COLO829 (cell line): ENCODE measurements at places on chromosomes 6 and 20.
A peak's percentile ranks its signal among the peaks of the same experiment; 100 is the strongest.

DNA sequence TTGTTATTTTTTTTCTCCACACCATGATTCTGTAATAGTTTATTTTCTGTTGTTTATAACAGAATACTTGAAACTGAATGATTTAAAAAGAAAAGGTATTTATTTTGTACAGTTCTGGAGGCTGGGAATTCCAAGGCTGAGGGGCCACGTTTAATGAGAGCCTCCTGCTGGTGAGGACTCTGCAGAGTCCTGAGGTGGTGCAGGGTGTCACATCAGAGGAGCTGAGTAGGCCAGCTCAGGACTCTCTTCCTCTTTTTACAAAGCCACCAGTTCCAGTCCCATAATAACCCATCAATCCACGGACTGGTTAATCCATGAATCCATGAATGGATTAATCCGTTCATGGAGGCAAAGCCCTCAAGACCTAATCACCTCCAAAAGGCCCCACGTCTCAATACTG, 71.6 kb downstream of the TFAP2A start:
- DNase-seq, result no peak

DNA sequence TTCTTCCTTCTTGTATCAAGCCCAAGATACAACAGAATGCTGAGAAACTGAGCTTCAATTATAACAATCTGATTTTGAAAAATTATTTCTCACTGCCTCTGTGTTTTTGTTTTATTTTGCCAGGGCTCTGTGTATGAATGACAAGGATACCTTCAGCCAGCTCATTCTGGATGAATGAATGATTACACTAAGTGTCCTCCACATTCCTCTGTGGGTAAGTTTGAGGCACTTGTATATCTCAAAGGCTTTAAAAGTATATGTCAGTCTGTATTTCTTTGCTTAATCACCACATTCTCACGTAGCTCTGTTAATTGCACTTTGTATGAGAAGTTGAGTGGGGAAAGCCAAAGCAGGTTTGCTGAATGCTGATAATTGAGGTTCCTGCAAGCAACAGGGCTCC, 95.1 kb downstream of the TIAM2 start:
- DNase-seq, result no peak

DNA sequence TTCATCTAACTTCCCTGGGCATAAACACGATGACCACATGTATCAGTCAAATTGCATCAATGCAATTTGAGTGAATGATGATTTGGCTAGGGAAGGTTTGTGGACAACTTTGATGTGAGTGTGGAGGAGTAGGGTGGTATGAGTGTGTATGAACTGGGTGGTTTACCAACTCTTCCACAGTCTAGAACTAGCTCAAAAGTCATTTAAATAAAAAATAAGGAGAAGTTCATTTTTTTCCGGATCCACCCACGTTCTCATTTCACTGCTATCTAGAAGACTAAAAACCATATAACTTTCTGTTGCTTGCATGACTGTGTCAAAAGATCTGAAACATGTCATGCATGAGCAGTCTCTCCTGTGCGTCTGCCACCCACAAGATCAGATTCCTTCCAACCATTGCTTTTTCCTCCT, 23.6 kb downstream of the SLC35D3 start:
- DNase-seq, result peak; percentile 19

GRCh38 chr20:49938173-49939163, 2.3 kb downstream of the RNF114 start:
- DNase-seq, result no peak

GRCh38 chr6:157625764-157626163, 197.3 kb upstream of the SNX9 start:
- no peak for DNase-seq

- no peak for DNase-seq
Measured at GRCh38 chr6:72589096-72589495, 32.8 kb upstream of the KCNQ5 start.

DNA sequence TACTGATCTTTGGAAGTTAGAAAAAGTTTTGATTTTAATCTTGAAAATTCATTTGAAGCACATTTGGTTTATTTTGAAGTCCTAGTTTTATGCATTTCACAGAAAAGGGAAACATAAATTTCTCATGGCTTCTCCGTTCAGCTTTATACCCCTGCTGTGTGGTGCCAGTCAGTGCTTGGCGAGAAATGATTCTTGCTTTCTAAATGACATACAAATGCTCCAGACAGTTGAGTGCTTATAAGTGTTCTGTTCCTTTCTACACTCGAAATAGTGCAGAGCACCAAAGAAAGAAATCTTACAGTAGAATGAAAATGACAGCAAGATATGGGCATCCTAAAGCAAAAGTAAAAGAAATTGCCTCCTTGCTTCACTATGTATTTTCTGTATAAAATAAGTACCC, 9.0 kb upstream of the ZNF292 start:
- DNase-seq, result no peak

GRCh38 chr6:1716868-1717267, 107.2 kb downstream of the FOXC1 start:
- no peak for DNase-seq

- no peak for DNase-seq
Measured at GRCh38 chr6:127494240-127494767, 24.8 kb downstream of the MTCL3 start.

DNA sequence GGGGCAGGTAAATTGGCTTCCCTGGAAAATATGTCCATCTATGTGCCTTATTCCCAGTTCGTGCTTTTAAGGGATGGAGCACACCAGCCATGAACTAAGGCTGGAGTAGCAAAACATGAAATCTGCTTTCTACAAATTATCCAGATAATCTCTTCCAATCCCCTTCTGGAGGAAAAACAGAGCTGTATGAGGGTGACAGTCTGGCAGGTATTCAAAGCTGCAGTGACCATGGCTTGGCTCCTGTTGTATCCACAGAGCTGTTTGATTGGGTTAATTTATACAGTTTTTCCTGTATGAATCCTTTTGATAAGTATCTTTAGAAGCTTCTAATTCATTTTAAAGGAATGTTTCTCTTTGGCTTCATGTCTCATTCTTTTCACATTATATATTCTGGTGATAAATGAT, 144.4 kb downstream of the AIG1 start:
- DNase-seq, result no peak
